ENCODE measurements at places on chromosomes 7 and 10.

DNA sequence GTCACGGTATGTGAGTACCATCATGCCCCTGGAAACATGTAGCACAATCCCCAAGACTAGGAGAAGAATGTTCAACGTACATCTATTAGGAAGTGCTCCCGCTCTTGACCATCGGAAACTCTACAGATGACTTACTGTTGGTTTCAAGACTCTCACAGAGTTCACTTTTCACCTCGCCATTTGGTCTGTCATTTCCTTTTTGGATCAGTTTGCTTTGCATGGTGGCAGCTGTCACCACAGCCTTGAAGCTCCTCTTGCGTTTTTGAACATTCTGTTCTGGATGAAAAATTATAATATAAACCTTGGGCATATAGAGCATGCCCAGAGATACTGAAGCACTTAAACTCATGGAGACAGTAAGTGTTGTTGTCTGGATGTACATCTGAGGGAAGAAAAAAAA, 806.8 kb downstream of the GRM8 start:
- H3K36me3 ChIP-seq = no peaks in the 10 kb centered on the region
- H3K27me3 ChIP-seq = no peaks in the 10 kb centered on the region
- no peak for DNase-seq
- H3K27ac ChIP-seq = no peak overlapping the region
- no peaks in the 10 kb centered on the region for H3K4me1 ChIP-seq

GRCh38 chr7:143015084-143015483, 11.8 kb downstream of the OR9A2 start:
- H3K4me3 ChIP-seq = no peak overlapping the region
- H3K36me3 ChIP-seq = no peaks in the 10 kb centered on the region
- H3K4me1 ChIP-seq = peaks cover 3% of the 10 kb centered on the region
- H3K27me3 ChIP-seq = no peaks in the 10 kb centered on the region

DNA sequence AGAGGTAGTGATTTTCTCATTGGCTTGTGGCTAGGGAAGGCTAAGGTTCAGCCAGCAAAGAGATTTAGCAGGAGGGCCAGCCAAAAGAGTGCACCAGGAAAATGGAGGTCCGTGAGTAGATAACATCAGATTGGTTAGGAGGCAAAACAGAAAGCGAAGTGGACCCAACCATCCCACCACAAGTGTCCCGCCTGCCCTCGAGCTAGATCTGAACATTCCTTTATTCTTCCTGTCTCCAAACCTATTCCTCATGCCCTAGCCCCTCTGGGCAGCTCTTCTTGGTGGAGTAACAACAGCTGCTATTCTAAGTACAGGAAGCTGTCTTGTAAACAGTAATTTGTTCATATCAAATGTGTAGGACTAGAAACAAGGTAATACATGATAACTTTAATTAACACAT, 85.7 kb upstream of the BET1 start:
- no peak overlapping the region for H3K4me3 ChIP-seq
- H3K36me3 ChIP-seq = no peaks in the 10 kb centered on the region
- H3K27ac ChIP-seq = no peak overlapping the region
- DNase-seq = no peak
- no peaks in the 10 kb centered on the region for H3K4me1 ChIP-seq

DNA sequence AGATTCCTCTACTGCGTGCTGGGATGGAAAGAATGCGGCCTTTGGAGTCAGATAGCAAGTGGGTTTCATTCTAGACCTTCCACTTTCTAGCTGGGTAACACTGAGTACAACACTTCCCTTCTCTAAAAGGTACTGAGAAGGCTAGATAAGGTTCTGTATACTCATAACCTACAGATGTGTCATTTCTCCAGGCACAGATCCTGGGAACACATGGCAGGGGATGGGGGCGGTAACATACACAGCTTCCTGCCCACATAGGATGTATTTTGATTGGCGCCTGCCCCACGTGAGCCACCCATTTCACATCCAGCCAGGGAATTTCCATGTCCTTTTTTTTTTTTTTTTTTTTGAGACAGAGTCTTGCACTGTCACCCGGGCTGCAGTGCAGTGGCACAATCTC, 31.8 kb downstream of the KLRG2 start:
- H3K4me3 ChIP-seq = no peak overlapping the region
- no peaks in the 10 kb centered on the region for H3K36me3 ChIP-seq
- H3K27me3 ChIP-seq = no peaks in the 10 kb centered on the region

DNA sequence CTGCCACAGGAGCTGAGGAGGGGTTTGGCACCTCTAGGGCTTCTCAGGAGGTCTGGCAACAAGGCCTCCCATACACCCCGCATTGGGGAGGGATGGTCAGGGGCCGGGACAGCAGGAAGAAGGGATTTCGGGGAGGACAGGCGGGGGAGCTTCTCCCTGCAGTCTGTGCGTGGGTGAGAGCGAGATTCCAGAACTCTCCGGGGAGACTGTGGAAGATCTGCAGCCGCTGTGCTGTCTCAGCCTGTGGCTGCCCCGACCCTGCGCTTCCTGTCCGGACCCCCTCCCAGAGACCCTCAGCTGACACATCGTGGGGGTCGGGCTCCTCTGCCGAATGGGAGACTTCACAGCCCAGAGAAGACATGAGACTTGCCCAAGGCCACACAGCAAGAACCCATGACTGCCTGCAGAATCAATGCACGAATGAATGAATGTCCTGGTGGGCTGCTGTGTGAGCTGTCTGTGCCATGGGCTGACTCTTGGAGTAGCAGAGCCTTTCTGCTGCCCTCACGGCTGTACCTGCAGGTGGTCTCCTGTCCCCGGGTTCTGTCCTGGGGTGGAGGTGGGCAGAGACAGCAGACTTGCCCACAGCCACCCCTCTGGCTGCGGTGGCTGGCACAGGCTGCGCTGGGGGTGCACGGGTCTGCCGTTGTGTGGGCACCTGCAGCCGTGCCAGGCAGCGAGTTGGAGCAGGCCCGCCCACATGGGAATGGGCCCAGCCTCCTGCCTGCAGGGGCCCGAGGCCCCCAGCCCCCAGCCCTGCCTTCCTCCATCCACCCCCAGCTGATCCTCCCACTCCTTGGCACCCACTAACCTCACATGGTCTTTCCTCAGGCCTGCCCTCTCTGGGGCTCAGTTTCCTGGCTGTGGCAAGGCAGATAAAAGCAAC, 16.3 kb upstream of the LFNG start:
- no peaks in the 10 kb centered on the region for H3K27me3 ChIP-seq
- no peak for DNase-seq
- H3K4me3 ChIP-seq = no peak overlapping the region
- H3K4me1 ChIP-seq = no peaks in the 10 kb centered on the region
- H3K27ac ChIP-seq = no peak overlapping the region

- no peak for DNase-seq
- H3K36me3 ChIP-seq = no peaks in the 10 kb centered on the region
- no peak overlapping the region for H3K4me3 ChIP-seq
Observed at GRCh38 chr7:45446195-45446944, 127.8 kb upstream of the ADCY1 start.

GRCh38 chr10:71909399-71910083, 54.7 kb upstream of the CHST3 start:
- no peak overlapping the region for H3K4me3 ChIP-seq
- no peaks in the 10 kb centered on the region for H3K4me1 ChIP-seq
- H3K36me3 ChIP-seq = no peaks in the 10 kb centered on the region
- no peak overlapping the region for H3K27ac ChIP-seq
- H3K27me3 ChIP-seq = no peaks in the 10 kb centered on the region
- no peak for DNase-seq

- peaks cover 5% of the 10 kb centered on the region for H3K4me1 ChIP-seq
- H3K36me3 ChIP-seq = peaks cover 2% of the 10 kb centered on the region
- no peaks in the 10 kb centered on the region for H3K27me3 ChIP-seq
- no peak overlapping the region for H3K27ac ChIP-seq
- no peak for DNase-seq
Observed at GRCh38 chr10:17647326-17647725, 3.4 kb downstream of the STAM start.

DNA sequence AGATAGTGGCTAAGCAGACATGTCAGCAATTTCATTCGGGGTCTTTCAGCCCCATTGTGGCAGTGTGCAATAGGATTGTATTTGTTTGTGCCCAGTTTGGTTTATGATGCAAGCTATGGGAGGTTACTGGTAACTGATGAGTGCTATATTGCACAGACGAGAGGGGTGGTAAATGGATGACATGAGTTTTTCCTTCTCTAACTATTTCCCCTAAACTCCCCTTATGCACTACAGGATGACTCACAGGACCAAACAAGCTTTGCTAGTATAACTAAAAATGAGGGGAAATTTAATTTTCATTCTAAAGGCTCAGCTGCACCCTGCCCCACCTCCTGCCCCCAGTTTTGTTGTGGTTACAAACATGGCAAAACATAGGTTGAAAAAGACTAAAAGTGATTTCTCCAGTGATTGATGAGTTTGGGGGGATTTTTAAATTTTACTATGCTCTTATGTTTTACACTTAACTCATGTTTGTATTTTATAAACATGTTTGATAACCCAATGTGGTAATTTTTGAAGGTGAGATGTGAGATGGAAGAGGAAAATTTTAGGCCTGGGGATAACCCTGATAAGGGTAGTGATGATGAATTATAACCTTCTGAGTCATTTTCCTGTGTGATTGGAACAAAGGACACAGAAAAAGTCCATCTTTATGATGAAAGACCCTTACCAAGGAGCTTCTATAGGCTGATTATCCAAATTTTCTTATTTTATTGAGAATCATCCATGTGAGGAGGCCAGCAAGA, 60.8 kb upstream of the NAMPT start:
- no peak overlapping the region for H3K4me3 ChIP-seq
- peak overlapping the region; percentile 27 for H3K27ac ChIP-seq
- DNase-seq = no peak
- H3K27me3 ChIP-seq = no peaks in the 10 kb centered on the region

DNA sequence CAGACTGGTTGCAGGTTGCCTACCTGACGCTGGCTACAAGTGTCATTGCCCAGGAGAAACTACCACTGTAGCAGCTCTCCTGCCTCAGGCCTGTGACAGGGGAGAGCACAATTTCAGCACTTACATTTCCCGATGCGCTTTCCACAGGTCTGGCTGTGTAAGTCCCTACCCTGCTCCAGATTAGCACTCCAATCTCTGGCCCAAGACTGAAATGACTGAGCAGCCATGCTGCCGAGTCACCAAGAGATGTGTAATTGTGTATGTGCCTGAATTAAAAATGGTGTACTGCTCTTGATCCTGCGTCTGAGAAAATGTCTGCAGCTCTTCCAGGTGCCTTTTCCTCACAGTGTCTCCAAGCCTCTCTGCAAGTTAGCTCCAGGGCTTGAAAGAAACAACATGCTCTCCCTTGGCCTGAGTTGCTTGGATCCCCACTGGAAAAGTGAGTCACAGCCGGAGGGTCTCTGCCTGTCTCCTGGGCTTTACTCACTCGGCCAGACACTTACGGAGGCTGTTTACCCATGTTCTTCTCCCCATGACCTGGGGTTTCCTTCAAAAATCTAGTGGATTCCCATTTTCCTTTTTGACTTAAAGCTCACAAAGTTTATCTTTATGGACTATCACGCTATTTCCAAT, 1001.7 kb upstream of the KCND2 start:
- no peak overlapping the region for H3K4me3 ChIP-seq
- H3K36me3 ChIP-seq = no peaks in the 10 kb centered on the region
- no peaks in the 10 kb centered on the region for H3K27me3 ChIP-seq
- H3K27ac ChIP-seq = no peak overlapping the region

- H3K4me1 ChIP-seq = no peaks in the 10 kb centered on the region
- no peak overlapping the region for H3K27ac ChIP-seq
- H3K4me3 ChIP-seq = no peak overlapping the region
- peaks cover 7% of the 10 kb centered on the region for H3K36me3 ChIP-seq
- H3K27me3 ChIP-seq = no peaks in the 10 kb centered on the region
- no peak for DNase-seq
Observed at GRCh38 chr7:44824894-44825526, 22.9 kb downstream of the H2AZ2 start.

DNA sequence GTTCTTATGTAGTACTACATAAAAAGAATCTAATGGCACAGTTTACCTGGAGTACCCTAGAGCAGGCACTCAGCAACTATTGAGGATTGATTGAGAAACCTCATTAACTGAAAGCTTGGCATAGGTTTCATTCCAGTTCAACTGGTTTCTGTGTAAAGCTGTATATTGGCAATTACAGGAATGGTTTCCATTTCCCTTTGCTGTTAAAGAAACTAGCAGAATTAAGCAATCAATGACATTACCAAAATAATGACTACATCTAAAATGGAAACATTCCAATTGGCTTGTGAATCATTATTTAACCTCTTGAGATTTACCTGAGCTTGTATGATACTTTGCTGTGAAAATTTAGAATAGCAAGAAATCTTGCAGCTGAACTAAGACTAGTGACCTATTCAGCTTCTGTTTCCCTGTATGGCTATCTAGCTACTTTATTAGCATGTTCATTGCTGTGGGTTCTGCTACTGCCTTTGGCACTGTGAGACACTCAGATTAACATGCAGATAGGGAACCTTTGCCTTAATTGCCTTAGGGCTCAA, 33.5 kb upstream of the CADPS2 start:
- no peaks in the 10 kb centered on the region for H3K27me3 ChIP-seq
- no peak for DNase-seq
- no peaks in the 10 kb centered on the region for H3K36me3 ChIP-seq
- no peak overlapping the region for H3K4me3 ChIP-seq
- H3K27ac ChIP-seq = no peak overlapping the region

GRCh38 chr7:32043688-32044087, 26.5 kb downstream of the PDE1C start:
- no peaks in the 10 kb centered on the region for H3K36me3 ChIP-seq
- no peak overlapping the region for H3K27ac ChIP-seq
- H3K27me3 ChIP-seq = no peaks in the 10 kb centered on the region
- DNase-seq = no peak

GRCh38 chr7:101537935-101538595, 91.0 kb downstream of the MYL10 start:
- DNase-seq = no peak
- H3K27ac ChIP-seq = no peak overlapping the region
- H3K36me3 ChIP-seq = no peaks in the 10 kb centered on the region
- no peaks in the 10 kb centered on the region for H3K4me1 ChIP-seq
- no peaks in the 10 kb centered on the region for H3K27me3 ChIP-seq
- no peak overlapping the region for H3K4me3 ChIP-seq

DNA sequence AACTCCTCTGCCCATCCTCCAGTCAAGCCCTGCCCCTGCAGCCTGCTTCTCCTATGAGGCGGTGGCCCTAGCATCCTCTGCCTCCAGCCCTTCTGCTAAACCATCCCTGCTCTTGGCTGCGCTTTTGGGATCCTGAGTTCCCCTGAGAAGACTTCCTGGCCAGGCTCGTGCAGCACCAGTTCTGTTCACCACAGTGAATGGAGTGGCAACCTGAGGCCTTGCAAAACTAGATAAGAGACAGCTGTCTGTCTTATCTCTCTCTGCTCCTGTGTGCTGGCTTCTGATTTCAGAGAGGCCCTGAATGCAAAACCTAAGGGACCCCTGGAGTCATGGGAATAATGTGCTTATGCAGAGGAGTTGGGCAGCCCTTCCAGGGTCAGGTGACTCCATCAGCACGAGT, 119.2 kb downstream of the TMEM178B start:
- no peaks in the 10 kb centered on the region for H3K36me3 ChIP-seq
- H3K27ac ChIP-seq = no peak overlapping the region
- H3K27me3 ChIP-seq = no peaks in the 10 kb centered on the region
- DNase-seq = no peak
